ENCODE measurements at places on chromosomes 11 and 22.

DNA sequence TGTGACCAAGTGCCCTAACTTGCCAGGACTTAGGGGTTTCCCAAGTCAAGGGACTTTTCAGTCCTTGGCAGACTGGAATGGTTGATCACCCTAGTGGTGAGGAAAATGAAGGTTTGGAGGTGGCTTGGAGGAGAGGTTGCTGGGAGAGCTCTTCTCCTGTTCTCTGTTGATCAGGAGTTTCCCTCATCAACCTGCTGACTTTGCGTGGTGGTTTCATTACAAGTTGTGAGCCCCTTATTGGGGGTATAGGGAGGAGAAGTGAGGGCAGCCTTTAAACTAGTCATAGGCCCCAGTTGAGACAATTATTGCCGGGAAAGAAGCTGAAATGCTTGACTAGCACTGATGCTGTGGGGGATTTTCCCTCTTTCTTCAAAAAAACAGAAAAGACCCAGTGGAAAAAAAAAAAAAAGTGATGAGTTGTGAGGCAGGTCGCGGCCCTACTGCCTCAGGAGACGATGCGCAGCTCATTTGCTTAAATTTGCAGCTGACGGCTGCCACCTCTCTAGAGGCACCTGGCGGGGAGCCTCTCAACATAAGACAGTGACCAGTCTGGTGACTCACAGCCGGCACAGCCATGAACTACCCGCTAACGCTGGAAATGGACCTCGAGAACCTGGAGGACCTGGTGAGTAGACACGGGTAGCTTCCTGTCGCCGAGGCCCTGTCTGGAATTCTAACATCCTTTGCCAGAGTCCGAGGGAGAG lies at the start of gene CXCR5:
Gene CXCR5 (plus strand): TSS at position 525 of the 704 bp plus-strand sequence. CDS start 50 bp downstream, at position 575.
- peak; percentile 51 for DNase-seq

GRCh38 chr22:43849731-43850130 lies 12.6 kb downstream of the SULT4A1 start:
- no peak for DNase-seq

GRCh38 chr22:25134028-25134427 lies 65.6 kb upstream of the CRYBB3 start:
- DNase-seq: no peak

DNA sequence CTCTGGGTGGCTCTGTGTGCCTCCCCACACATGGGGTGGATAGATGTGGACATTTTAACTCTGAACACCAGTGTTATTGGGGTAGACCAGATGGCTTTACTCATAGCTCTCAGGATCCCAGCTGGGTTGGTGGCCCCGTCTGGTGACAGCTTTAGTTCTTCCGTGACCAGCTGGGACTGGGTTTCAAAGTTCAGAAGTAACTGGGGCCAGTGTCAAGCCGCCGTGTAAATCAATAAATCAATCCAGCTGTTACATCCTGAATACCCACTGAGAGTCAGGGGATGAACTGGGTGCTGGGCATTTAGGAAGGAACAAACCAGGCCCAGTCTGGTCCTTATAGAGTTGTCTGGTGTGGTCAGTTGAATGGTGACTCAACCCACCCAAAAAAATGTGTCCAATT lies 269.4 kb downstream of the CTTN start:
- DNase-seq: no peak

- DNase-seq: no peak
These were observed 308.8 kb downstream of the LUZP2 start for GRCh38 chr11:24805671-24806070.

DNA sequence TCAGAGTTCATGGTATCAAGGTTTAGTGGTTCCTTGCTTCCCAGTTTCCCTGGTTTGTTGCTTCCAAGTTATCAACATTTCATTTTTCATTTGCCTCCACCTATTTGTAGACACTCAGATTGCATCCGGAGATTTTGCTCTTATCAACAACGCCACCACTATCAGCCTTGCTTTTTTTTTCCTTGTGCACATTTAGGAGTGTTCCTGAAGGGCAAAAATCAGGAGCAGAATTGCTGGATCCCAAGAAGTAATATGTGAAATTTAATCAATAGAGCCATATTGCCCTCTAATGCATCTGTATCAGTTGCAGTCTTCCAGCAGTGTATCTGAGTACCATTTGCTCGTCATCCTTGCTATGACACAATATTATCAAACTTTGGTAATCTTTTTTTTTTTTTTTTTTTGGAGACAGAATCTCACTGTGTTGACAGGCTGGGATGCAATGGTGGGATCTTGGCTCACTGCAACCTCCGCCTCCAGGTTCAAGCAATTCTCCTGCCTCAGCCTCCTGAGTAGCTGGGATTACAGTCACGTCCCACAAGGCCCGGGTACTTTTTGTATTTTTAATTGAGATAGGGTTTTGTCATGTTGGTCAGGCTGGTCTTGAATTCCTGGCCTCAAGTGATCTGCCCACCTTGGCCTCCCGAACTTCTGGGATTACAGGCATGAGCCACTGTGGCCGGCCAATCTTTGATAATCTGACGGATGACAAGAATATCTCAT lies 42.1 kb upstream of the SEPTIN5 start:
- no peak for DNase-seq

GRCh38 chr11:40619654-40620053 lies 839.8 kb downstream of the LRRC4C start:
- DNase-seq: no peak

- DNase-seq: no peak
These were observed 1.1 kb downstream of the APLP2 start for GRCh38 chr11:130070846-130071200.

GRCh38 chr11:14320020-14320419 lies 39.0 kb downstream of the RRAS2 start:
- DNase-seq: peak; percentile 69

DNA sequence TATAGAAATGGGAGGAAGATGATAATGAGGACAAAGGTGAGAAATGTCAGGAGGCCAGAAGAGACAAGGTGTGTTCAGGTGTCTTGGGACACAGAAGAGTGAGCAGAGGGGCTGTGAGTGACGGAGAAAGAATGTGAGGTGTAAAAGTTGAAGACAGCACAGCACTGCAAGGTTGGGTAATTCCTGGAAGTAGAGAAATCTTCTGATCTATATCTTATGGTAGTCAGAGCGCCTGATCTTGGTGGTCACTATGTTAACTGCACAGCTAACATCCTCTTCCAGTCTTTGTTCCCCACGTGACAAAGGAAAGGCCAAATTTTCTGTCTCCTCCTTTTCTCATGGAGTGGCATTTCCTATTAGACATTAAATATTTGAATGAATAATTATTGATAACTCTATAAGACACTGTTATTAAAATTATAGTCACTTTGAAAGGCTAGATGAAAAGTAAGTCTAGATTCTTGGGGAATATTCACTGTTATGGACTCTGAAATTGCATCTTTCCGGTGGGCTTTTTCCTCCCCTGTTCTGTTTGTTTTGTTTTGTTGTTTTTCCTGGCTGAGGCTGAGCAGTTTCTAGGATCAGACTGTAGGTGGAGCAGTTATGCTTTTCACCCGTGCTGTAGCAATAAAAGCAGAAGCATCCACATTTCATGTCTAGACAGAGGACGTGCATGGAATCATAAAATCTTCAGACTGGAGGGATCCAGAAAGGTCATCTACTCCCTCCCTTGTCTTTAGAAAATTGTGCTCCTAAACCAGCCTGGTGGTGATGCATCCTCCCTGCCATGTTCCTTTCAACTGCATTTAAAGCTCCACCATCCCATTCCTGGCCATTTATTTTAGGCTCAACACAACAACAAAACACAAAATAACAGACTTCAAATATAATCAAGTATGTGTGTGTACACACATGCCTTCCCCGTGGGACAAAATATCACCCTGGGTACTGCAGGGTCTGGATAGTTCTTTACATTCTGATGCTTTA lies 26.6 kb downstream of the SC5D start:
- DNase-seq: peak; percentile 53

GRCh38 chr22:42814215-42814614 lies 42.9 kb downstream of the ARFGAP3 start:
- no peak for DNase-seq

GRCh38 chr11:47887910-47888569 lies 39.9 kb upstream of the NUP160 start:
- no peak for DNase-seq

DNA sequence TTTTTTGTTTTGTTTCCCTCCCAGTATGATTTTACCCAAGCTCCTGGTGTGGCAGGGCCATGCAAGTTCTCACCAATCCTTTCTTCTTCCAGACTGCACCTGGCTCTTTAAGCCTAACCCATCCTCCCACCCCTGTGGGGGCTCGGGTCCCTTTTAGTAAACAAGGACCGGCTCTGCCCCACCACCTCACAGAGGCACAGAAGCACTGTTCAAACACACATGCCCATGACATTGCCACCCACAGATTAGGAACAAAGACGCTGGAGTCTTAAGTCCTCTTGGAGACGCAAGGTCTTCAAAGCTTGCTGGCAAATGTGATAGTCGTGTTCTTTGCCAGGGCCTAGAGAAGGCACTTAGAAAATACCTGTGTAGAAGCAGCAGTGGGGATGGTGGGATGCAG lies 18.9 kb downstream of the UQCR10 start:
- no peak for DNase-seq

GRCh38 chr11:43443811-43444210 lies 85.1 kb downstream of the TTC17 start:
- DNase-seq: no peak

- DNase-seq: peak; percentile 62
These were observed 3.5 kb upstream of the ACAT1 start for GRCh38 chr11:108117746-108118371.

- no peak for DNase-seq
These were observed 151.2 kb downstream of the PGR start for GRCh38 chr11:100978442-100978841.

DNA sequence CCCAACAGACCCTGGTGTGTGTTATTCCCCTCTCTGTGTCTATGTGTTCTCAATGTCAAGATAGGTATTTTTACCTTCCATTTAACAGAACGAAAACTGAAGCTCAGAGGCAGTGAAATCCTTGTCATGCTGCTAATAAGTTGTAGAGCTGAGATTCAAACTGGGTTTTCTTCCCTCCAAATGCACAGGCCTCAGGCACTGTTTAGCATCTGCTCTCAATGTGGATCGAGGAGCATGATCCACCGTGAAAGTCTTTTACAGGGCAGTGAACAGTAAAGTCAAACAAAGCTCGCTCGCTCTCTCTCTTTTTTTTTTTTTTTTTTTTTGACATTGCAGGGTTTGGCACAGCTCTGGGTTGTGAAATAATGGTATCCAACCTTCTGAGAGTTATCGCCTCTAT lies 401.0 kb upstream of the SYN3 start:
- DNase-seq: no peak

GRCh38 chr11:20873054-20873453 lies 203.7 kb downstream of the NELL1 start:
- DNase-seq: no peak

DNA sequence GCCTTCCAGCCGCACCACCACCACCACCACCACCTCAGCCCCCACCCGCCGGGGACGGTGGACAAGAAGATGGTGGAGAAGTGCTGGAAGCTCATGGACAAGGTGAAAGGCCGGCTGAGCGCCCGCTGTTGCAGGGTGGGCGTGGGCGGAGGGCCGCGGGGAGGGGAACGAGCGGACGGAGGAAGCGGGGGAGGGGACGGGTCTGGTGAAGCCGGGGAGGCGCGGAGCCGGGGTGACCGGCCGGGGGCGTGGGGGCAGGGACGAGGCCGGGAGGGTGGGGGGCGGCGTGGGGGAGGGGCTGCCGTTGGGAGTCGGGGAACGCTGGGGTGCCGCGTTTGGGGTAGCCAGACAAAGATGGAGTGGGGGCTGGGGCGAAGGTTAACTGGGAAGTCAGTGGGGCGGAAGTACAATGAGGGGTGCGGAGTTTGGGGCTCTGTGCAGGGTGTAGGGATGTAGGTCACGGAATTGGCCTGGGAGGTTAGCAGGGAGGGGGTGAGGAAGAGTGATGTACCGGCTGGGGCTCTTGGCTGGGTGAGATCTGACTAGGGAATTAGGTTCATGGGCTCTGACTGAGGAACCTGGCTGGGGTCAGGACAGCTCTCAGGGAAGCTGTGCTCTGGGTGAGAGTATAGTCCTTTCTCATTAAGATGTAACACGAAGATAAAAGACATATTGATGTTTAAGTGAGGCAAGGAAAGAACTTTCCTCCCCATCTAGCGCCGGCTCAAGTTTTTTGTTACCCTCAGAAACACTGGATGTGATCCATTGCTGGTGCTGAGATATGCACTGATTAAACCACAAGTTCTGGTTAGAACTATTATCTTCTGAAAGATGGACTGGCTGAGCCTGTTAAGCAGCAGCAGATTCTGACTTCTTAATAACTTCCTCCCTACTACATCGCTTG lies 624 bp downstream of the CBL start:
- no peak for DNase-seq

DNA sequence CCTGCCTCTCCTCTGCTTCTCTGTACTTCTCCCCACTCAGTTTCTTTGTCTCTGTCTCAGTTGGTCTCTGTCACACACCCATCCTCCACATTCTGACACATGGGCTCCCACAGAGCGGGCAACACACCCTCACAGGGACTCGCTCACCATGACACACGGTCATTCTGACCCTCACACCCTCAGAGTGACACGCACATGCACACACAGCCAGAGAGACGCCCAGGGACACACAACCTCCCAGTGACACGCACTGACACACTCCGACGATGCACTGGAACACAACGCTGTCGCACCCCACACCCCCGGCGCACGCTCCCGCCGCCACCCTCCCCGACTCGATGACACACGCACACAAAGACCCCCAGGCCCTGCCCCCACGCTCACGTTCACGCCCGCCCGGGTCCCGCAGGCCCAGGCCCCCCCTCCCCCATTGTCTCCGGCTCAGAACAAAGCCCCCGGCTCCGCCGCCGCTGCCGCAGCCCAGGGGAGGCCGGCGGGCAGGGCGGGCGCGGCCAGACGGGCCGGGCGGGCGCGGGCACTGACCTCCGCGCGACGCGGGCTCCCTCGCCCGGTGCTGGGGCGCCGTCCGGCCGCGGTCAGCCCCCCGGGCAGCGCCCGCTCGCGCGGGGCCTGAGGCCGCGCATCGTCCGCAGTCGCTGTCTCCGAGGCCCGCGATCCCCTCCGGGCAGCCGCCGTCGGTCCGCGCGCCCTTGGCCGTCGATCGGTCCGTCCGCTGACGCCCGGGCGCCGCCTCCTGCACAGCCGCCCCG lies 404 bp downstream of the DCHS1 start:
- DNase-seq: peak; percentile 45

DNA sequence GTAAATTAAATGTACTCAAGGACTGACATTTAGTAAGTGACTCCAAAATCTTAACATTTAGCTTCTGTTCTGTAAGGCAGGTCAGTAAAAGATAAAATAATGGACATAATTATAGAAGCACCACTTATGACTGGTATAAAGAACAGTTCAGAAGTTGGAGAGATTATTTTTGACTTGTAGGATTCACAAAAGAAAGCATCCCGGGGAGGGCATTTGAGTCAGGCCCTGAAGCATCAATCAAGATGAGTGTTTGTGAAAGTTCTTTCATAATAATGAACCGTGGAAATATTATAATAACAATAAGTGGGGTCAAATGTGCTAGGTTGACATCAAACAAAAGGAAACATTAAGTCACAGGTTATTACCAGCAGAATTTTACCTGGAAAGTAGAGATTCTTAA lies 201.9 kb downstream of the DDX10 start:
- DNase-seq: no peak

- peak; percentile 10 for DNase-seq
These were observed 1421.2 kb upstream of the RAG2 start for GRCh38 chr11:38019072-38019775.

- DNase-seq: no peak
These were observed 34.0 kb upstream of the TFIP11 start for GRCh38 chr22:26546282-26546681.

GRCh38 chr11:130527636-130528297 lies 79.3 kb downstream of the ADAMTS15 start:
- peak; percentile 73 for DNase-seq

Data from fibroblast of skin of right biceps (primary cell).